ENCODE measurements at places on chromosomes 3 and 15. TPM values are rescaled to one million over a fixed set of nuclear protein-coding genes. Genes with fewer than 3 reads are reported as not detected.

MME gene
- 12.8 TPM for total RNA-seq

KLHL6 gene
- total RNA-seq = 0.07 TPM

EFHB gene
- total RNA-seq = 0.35 TPM

GALNT15 gene
- 0.42 TPM for total RNA-seq

MUC13 gene
- total RNA-seq = not detected

CMTM8 gene
- 7.8 TPM for total RNA-seq

SLC15A2 gene
- total RNA-seq = 3.0 TPM

CASR gene
- not detected for total RNA-seq

TMEM207 gene
- total RNA-seq = not detected

EBLN2 gene
- total RNA-seq = 1.2 TPM

COL8A1 gene
- 6.8 TPM for total RNA-seq

WDR72 gene
- not detected for total RNA-seq

GOLGA6L4 gene
- total RNA-seq = 0.46 TPM

WDR93 gene
- not detected for total RNA-seq

ZKSCAN7 gene
- 1.4 TPM for total RNA-seq

ZPLD1 gene
- 0.28 TPM for total RNA-seq

LMOD3 gene
- not detected for total RNA-seq

YEATS2 gene
- total RNA-seq = 29.5 TPM

DPH3 gene
- total RNA-seq = 9.5 TPM

CHRD gene
- not detected for total RNA-seq

ATP10A gene
- 0.42 TPM for total RNA-seq

SCN11A gene
- total RNA-seq = not detected

FBXL2 gene
- 10.0 TPM for total RNA-seq

AGBL1 gene
- total RNA-seq = not detected

PROS1 gene
- 4.3 TPM for total RNA-seq

CLRN1 gene
- total RNA-seq = not detected

TASOR gene
- 30.2 TPM for total RNA-seq

DPPA2 gene
- not detected for total RNA-seq

CYP8B1 gene
- total RNA-seq = not detected

CLN6 gene
- 15.1 TPM for total RNA-seq

CSK gene
- total RNA-seq = 41.9 TPM

ARL8B gene
- 25.5 TPM for total RNA-seq

VPS39 gene
- 24.8 TPM for total RNA-seq

GABRR3 gene
- total RNA-seq = not detected

DLL4 gene
- not detected for total RNA-seq

HGD gene
- 0.05 TPM for total RNA-seq

ARHGAP11A gene
- total RNA-seq = 14.6 TPM

CPNE9 gene
- total RNA-seq = not detected

HYAL2 gene
- 102 TPM for total RNA-seq

GOLGA8M gene
- total RNA-seq = not detected

Measured in airway epithelial cell (primary cell).